H7 (cell line): ENCODE measurements at places on chromosomes 5 and 9. TPM values are rescaled to one million over a fixed set of nuclear protein-coding genes. Genes with fewer than 3 reads are reported as not detected.

KIF12 gene
- total RNA-seq = 0.92 and 2.0 TPM in 2 replicates

MGAT4B gene
- 131 and 148 TPM in 2 replicates for total RNA-seq

LCN1 gene
- total RNA-seq = not detected in 2 replicates

IQGAP2 gene
- 36.8 and 80.7 TPM in 2 replicates for total RNA-seq

C5orf58 gene
- total RNA-seq = 4.3 and 4.9 TPM in 2 replicates

TNFSF8 gene
- total RNA-seq = not detected in 2 replicates

DNA sequence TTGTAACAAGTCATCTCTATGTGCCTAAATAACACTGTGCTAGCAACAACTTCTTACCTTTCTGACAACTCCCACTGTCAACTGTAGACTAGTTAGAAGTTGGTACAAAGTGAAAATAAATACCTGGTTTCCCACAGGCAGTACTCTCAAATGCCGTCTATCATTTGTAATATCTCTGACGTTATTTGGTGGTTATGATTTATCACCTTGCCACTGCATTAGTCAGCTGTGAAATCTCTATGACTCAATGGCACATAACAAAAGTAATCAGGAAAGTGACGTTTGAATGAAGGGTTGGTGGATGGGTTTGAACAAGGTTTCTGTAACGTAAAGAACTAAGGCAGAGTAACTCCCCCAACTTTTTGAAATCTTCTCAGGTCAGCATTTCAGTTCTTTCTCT is 592.3 kb downstream of the MAT2B start:
- no peak for DNase-seq

- peak; percentile 93 for DNase-seq
Measured at GRCh38 chr9:98118640-98119601, at the start of gene TRIM14. TRIM14 (minus strand) TSS chr9:98119222; CDS start chr9:98119188, 34 bp downstream.

GRCh38 chr9:137336735-137337134 is 34.7 kb upstream of the NRARP start:
- DNase-seq = no peak

DNA sequence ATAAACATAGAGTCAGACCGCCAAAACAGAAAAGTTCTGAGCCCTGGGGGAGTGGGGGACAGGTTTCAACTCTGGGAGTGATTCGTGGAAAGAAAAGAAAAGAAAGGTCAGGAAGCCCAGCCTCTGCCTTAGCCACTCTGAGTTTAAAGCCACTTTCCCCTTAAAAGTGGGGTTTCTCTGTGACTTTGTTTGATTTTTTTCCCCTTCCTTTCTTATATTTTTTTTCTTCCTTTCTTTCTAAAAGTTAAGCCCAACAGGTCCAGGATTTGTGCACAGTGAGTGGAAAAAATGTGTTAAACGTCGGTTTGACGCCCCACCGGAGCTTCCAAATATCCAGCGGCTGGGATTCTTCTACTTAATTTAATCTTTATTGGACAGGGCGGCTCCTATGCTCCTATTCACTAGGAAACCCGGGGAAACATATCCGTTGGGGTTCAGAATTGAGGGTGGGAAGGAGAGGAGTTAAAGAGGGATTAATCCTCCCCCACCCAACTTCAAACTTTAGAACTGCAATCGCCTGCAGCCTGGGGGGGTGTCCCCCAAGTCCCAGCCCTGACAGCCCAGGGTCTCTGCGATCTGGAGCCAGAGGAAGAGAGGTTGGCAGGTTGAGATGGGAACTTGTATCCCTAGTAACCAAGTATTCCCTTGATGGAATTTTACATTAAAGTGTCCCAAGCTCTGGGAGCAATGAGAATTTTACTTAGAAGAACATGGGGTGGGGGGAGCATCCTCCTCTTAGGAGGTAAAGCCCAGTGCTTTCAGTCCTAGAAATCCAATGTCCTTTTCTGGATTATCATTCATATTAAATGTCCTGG is 6.3 kb downstream of the NR2F1-AS1 start:
- peak; percentile 27 for DNase-seq

- DNase-seq = no peak
Measured at GRCh38 chr5:103539376-103540330, 22.9 kb downstream of the NUDT12 start.

DNA sequence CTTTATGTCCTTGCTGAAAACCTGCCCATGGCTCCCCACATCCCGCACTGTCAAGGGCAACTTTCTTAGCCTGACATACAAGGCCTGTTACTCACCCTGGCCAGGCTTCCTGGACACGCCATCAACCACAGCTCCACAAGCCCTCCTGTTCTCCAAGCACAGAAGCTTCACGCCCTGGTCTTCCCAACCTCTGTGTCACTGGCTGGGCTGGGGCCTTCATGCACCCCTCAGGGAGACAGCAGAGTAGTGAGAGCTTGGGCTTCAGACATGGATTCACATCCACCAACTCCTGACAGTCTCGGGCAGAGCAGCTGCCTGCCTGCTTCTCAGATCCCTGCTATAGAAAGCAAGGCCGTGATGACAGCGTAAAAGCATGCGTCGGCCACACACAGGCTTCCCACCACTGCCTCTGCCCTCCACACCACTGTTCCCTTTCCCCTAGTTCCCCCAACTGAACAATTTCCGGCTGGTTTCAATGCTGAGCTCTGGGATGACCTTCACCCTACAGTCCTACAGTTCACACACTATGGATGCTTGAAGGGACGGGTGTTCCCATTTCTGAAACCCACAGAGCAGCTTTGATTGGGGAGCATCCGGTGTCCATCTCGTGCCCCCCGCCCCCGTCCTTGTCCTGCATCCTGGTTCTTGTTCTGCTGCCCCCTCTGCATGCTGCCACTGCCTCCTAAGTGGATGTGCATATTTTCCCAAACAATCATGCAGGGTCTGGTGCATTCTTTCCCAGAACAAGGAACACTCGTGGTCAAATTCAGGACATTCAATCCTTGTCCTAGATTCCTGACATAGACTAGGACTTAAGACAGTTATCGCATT is 33.4 kb upstream of the ADAMTS2 start:
- DNase-seq = peak; percentile 42
